Kidney (tissue), 22 donors: ENCODE measurements at places on chromosomes 11 and 22.
A peak's percentile ranks its signal among the peaks of the same experiment; 100 is the strongest.

DNA sequence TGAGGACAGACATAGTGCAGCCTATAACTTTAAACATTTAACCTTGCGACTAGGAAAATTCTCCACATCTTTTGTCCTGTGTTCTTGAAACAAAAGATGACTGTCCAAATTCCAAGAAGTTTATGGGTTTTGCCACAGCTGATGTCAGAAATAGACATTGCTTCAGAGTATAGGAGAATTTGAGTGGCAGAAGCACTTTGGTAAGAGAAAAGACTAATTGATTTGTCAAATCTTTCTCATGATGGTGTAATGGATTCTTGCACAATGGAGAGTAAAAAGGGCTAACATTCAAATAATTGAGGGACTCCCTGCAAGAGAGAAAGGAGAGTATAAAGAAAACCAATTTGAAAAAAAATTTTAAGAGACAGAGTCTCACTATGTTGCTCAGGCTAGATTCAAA, 25.3 kb downstream of the C11orf58 start:
- no peak overlapping the region for H3K27ac ChIP-seq
- H3K27me3 ChIP-seq = no peaks in the 10 kb centered on the region
- H3K4me1 ChIP-seq = no peaks in the 10 kb centered on the region
- no peak for DNase-seq

- H3K36me3 ChIP-seq = no peaks in the 10 kb centered on the region
- H3K4me3 ChIP-seq = peak overlapping the region; percentile 54
Measured at GRCh38 chr11:133064152-133064877, 468.0 kb downstream of the OPCML start.

DNA sequence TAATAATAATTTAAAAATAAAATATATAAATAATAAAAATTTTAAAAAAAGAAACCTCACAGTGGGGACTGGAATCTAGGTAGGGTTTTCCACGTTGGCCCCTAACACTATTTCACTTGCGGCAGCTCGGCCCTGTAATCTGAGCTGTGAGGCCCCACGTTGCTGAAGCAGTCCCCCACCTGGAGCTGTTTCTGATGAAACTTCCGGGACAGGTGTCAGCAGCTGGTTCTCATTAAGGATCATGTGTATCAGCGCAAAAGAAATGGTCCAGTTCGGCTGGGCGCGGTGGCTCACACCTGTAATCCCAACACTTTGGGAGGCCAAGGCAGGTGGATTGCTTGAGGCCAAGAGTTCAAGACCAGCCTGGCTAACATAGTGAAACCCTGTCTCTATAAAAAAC, 17.3 kb downstream of the RHOD start:
- no peaks in the 10 kb centered on the region for H3K36me3 ChIP-seq
- no peak overlapping the region for H3K27ac ChIP-seq
- H3K27me3 ChIP-seq = no peaks in the 10 kb centered on the region

- H3K27me3 ChIP-seq = no peaks in the 10 kb centered on the region
- H3K36me3 ChIP-seq = peaks cover 2% of the 10 kb centered on the region
- no peaks in the 10 kb centered on the region for H3K4me1 ChIP-seq
- DNase-seq = peak; percentile 76
- no peak overlapping the region for H3K27ac ChIP-seq
- H3K4me3 ChIP-seq = no peak overlapping the region
Measured at GRCh38 chr11:117759305-117759704, 37.7 kb downstream of the DSCAML1 start.

- no peak overlapping the region for H3K27ac ChIP-seq
- no peaks in the 10 kb centered on the region for H3K27me3 ChIP-seq
- no peaks in the 10 kb centered on the region for H3K36me3 ChIP-seq
Measured at GRCh38 chr11:133977067-133977677, 20.4 kb upstream of the IGSF9B start.

DNA sequence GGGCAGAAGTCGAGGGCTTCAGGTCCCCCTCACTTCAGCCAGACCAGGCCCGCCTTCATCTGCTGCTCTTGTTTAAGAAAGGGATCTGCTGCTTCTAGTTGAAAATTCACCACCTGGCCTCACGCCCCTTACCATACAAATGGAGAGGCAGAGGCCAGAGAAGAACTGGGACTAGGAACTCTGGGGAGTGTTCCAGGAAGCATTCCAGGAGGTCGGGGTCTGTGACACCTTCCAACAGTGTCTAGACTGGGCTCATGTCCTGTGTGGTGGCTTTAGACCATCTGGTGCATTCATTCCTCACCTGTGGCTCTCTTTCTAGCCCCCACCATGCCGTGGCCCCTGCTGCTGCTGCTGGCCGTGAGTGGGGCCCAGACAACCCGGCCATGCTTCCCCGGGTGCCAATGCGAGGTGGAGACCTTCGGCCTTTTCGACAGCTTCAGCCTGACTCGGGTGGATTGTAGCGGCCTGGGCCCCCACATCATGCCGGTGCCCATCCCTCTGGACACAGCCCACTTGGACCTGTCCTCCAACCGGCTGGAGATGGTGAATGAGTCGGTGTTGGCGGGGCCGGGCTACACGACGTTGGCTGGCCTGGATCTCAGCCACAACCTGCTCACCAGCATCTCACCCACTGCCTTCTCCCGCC, 12.3 kb downstream of the TSKU start:
- no peak overlapping the region for H3K4me3 ChIP-seq
- peak overlapping the region; percentile 65 for H3K27ac ChIP-seq
- no peaks in the 10 kb centered on the region for H3K27me3 ChIP-seq
- DNase-seq = no peak
- H3K4me1 ChIP-seq = no peaks in the 10 kb centered on the region
- no peaks in the 10 kb centered on the region for H3K36me3 ChIP-seq

- DNase-seq = no peak
- H3K27me3 ChIP-seq = no peaks in the 10 kb centered on the region
- no peak overlapping the region for H3K27ac ChIP-seq
- H3K4me3 ChIP-seq = no peak overlapping the region
- no peaks in the 10 kb centered on the region for H3K36me3 ChIP-seq
- no peaks in the 10 kb centered on the region for H3K4me1 ChIP-seq
Measured at GRCh38 chr11:85094795-85095194, 532.3 kb downstream of the DLG2 start.

DNA sequence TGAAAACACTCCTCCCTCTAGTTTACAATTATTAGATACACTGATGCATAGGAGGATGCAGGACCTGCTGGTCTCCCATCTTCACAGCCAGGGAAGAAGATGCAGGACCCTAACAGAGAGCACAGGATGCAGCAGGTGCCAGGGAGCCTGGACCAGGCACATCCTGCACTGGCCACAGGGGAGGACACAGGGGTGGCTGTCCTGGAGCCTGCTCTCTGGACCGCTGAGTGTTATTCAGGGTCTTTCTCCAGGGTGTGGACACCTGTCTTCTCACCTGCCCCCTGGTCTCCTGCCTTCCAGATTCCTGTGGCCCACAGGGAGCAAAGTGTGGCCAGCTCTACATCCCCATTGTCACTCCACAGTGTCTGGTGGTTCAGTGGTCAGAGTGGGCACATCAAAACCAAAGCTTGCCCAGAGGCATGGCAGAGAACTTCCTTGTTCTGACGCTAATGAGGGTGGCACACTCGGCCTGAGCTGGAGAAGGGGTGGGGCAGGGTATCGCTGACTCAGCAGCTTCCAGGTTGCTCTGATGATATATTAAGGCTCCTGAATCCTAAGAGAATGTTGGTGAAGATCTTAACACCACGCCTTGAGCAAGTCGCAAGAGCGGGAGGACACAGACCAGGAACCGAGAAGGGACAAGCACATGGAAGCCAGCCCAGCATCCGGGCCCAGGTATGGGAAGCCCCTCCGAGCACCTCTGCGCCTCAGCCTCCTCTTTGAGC, at the start of gene APOBEC3A:
Gene APOBEC3A, plus strand, starts transcription at position 564 of the 725 bp plus-strand sequence. Its CDS starts 83 bp downstream, at position 647.
- no peaks in the 10 kb centered on the region for H3K4me1 ChIP-seq
- H3K4me3 ChIP-seq = no peak within 1 kb of the TSS
- no peak within 1 kb of the TSS for H3K27ac ChIP-seq
- H3K27me3 ChIP-seq = no peaks in the 10 kb centered on the region
- H3K36me3 ChIP-seq = no peaks in the 10 kb centered on the region

GRCh38 chr11:70205766-70206165, 2.7 kb downstream of the FADD start:
- no peak for DNase-seq
- H3K27me3 ChIP-seq = no peaks in the 10 kb centered on the region
- H3K4me1 ChIP-seq = peaks cover 3% of the 10 kb centered on the region
- no peak overlapping the region for H3K4me3 ChIP-seq
- no peaks in the 10 kb centered on the region for H3K36me3 ChIP-seq
- H3K27ac ChIP-seq = no peak overlapping the region

- H3K4me3 ChIP-seq = peak overlapping the region; percentile 70
- DNase-seq = peak; percentile 72
Measured at GRCh38 chr11:2885017-2885677, 428 bp downstream of the CDKN1C start.

GRCh38 chr11:103736315-103737036, 300.0 kb upstream of the DDI1 start:
- H3K36me3 ChIP-seq = no peaks in the 10 kb centered on the region
- H3K4me1 ChIP-seq = no peaks in the 10 kb centered on the region
- H3K27ac ChIP-seq = no peak overlapping the region
- no peak overlapping the region for H3K4me3 ChIP-seq
- no peak for DNase-seq

GRCh38 chr11:35085531-35086165, 53.3 kb upstream of the CD44 start:
- no peaks in the 10 kb centered on the region for H3K4me1 ChIP-seq
- DNase-seq = no peak
- no peaks in the 10 kb centered on the region for H3K27me3 ChIP-seq

DNA sequence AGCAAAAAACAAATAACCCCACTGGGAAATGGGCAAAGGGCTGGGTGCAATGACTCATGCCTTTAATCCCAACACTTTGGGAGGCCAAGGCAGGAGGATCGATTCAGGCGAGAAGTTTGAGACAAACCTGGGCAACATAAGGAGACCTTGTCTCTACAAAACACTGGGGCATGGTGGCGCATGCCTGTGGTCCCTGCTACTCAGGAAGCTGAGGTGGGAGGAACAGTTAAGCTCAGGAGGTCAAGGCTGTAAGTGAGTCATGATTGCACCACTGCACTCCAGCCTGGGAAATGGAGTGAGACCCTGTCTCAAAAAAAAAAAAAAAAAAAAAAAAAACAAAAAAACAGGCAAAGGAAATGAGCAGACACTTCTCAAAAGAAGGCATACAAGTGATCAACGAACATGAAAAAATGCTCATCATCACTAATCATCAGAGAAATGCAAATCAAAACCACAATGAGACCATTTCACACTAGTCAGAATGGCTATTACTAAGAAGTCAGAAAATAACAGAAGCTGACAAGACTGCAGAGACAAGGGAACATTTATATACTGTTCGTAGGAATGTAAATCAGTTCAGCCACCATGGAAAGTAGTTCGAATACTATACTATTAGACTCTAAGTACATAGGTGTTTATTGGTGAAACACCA, 48.2 kb upstream of the SMCO4 start:
- H3K4me3 ChIP-seq = no peak overlapping the region
- H3K36me3 ChIP-seq = no peaks in the 10 kb centered on the region
- H3K27ac ChIP-seq = no peak overlapping the region
- no peaks in the 10 kb centered on the region for H3K4me1 ChIP-seq

DNA sequence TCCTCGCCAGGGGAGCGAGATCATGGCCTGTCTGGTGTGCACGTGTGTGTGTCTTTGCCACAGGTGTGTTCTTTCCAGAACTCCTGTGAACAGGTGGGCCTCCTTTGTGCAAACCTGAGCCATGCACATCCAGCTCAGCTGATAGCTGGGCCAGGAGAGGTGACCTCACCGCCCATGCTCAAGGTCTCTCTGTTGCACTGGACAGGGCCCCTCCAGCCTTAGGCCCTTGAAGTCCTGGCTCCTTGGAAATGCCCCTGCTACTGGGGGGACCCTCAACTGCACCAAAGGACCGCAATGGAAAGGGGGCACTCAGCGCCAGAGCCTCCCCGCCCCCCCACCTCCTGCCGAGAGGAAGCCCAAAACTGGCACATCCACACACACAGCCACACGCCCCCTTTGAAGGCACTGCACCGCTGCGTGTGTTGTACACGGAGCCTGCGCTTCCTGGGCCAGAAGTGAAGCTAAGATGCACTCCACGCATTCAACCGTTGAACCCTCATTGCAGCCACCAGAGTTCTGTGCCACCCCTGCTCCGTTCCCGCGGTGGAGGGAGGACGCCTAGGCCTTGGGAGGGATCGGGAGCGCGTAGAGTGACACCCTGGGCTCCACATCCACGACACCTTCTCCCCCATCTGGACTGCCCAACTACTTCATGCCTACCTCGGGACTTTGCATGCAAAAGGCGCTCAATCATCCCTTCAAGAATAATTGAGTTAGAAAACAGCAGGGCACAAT, 16.4 kb upstream of the IL2RB start:
- no peaks in the 10 kb centered on the region for H3K4me1 ChIP-seq
- no peaks in the 10 kb centered on the region for H3K27me3 ChIP-seq
- H3K4me3 ChIP-seq = no peak overlapping the region
- peak; percentile 66 for DNase-seq

DNA sequence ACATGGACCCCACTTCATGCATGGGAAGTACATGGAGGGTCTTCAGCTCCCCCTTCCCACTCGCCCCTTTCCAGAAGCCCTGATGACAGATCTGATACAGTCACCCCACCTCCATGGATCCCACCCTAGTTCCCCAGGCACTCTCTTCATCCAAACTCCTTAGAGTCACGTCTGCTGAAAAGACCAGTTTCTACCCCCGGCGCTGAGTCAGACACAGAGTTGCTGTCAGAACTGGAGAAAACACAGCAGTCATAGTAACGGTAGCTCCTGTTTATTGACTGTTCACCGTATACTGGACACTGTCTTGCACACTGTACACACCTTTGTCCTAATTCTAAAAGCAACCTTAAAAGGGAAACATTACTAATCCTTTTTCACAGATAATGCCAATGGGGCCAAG, 29.1 kb downstream of the DRD2 start:
- H3K4me3 ChIP-seq = no peak overlapping the region
- no peaks in the 10 kb centered on the region for H3K4me1 ChIP-seq
- H3K27me3 ChIP-seq = no peaks in the 10 kb centered on the region
- no peaks in the 10 kb centered on the region for H3K36me3 ChIP-seq

- H3K27ac ChIP-seq = no peak overlapping the region
- no peaks in the 10 kb centered on the region for H3K36me3 ChIP-seq
- DNase-seq = no peak
- no peak overlapping the region for H3K4me3 ChIP-seq
Measured at GRCh38 chr11:64518928-64519327, 72.1 kb upstream of the SLC22A12 start.

DNA sequence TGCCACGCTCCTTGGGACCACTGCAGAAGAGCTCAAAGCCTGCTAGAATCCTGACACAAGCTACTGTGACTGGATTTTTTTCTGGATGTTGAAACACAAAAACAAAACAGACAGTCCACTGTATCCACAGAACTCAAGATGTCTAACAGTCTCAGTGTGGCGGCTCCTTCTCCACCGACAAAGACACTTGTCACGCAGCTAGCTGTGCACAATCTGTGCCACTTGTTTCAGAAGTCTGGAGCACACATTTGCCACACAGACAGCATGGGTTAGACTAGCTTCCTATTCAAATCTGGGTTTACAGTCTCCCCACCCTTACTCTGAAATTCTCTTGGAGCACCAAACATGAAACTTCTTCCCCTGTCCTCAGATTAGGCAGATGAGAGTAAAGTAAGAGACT, 99.2 kb downstream of the GALNT18 start:
- no peak for DNase-seq
- no peak overlapping the region for H3K4me3 ChIP-seq
- no peak overlapping the region for H3K27ac ChIP-seq
